IPS-NIHi11 (cell line): ENCODE measurements at places on chromosomes 5 and 9.

DNA sequence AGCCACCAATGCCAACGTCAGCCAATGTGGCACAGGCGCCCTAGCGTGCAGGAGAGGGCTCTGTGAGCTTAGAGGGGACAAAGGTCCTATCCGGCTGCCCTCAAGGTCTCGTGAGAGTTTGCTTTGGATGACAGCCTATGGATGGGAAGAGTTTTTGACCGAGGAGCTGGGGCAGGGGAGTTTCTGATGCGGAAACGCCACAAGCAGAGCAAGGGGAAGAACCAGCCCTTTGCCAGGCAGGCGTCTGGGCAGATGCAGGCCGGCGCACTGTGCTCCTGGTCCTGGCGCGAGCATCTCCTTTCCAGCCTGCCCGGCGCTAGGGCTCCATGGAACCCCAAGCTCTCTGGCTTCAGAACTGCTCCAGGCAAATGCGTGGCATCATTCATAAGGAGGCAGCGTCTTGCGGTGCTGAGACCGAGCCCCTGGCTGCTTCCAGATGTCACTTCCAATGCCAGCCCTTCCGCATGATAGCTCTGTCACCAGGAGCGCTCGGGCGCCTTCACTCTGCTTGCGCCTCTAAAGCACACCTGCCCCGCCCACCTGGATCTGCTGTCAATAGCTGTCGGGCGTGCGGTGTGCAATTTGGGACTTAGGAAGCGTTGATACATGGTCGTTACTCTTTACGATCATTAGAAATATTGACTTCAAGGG, 374.9 kb upstream of the IRX1 start:
- no peak for DNase-seq

- DNase-seq: no peak
Measured at GRCh38 chr9:81610740-81611107, 78.6 kb downstream of the TLE1 start.

- no peak for DNase-seq
Measured at GRCh38 chr9:68476847-68477246, 63.8 kb downstream of the TMEM252 start.

DNA sequence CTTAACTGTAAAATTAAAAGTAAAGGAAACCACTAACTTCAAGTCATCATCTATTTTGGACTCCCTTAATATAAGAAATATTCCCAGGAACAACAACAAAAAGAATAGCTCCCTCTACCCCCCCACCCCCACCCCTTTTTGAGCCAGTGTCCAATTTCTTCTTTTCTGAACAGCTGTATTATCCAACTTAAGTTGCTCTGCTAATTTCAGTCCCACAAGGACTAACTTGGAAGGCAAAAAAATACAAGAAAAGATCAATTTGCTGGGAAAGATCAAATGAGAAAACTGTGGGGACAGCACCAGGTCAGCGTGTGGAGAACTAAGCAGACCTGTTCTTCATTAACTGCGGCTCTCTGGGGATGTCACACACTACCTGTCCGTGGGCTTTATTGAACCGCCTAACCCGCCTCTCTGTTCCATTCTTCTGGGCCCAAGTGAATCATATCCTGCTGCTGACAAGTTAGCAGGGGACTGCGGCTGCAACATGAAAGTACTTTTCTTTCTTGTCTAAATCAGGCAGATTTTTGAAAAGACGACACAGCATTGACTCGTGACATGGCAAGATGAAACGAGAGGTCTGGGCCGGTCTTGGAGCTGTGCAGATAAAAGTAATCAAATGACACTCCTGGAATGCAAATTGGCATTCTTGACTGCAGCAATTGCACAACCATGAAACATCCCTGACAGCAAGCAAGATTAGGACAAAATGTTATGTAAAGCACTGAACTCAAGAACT, 2.7 kb downstream of the BNC2 start:
- DNase-seq: no peak

- DNase-seq: no peak
Measured at GRCh38 chr5:158466191-158466590, 607.2 kb upstream of the CLINT1 start.

GRCh38 chr9:37295796-37296195, 126.7 kb upstream of the GRHPR start:
- peak; percentile 12 for DNase-seq

GRCh38 chr5:395156-395920, 47.6 kb upstream of the EXOC3 start:
- DNase-seq: no peak

DNA sequence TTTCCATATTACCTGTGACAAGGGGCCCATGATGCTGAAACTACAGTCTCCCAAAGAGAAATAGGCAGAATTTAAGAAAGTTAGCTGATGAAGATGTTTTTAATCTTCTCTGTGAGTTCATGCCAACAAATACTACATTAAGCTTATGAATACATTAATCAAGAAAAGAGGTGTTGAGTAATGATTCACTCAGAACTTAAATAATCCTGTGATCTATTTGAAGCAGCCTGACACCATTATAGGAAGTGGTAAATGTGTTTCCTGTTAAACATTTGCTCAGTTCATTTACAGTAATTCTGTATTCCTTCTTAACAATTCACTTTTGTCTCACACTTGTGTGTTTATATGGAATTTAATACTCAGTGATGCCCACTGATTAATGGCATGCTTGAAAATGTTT, 75.0 kb upstream of the IZUMO3 start:
- no peak for DNase-seq

DNA sequence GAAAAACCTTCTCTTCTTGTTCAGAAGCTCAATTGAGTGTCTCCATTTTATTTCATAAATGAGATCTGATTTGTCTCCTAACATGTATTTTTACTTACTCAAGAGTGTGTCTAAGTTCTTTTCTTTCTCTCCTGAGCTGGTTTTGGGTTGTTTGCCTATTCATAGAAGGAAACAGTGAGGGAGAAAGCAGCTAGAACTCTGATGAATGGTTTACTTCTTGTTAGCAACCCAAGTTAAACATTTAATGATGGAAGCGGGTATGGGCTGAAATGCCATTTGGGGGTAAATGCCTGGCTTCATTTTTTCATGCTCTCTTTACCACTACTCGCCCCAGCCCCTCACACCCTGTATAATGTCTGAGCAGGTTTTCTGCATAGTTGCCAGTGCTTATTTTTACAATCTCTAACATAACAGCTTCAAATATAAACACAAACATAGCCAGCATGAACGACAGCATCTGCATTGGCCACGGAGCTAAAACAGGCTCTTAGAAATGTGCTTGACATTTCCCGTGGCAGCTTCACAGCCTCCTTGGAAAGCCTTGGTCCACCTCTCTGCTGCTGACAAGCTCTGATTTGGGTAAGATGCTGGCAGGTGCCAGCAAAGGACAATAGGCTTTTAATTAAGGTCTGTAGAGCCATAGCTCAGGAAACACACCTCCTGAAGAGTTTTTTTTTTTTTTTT, 321.1 kb downstream of the ARHGEF28 start:
- DNase-seq: no peak

GRCh38 chr9:90021216-90021906, 416.5 kb downstream of the GADD45G start:
- no peak for DNase-seq

DNA sequence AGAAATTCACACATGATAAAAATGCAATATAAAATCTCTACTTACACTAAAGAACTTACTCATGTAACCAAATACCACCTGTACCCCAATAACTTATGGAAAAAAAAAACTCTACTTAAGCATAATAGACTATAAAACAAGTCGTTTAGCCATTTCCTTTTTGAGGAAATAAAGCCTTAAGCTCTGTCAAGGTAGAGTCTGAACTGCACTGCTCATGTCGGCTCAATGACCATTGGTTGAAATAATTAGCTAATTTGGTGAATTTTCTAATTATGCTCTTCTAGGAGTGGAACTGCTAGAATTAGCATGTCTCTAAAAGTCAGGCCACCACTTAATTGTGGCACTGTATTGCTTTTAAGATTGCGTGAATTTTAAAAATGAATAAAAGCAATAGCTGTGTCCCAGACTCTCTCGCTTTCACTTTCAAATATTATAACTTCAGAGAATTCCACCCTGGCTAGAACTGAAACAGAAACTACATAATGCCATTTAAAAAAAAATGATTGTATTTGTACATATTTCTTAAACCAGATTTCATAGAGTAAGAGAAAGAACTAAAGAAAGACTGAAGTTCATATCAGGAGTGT, 113.0 kb upstream of the PCA3 start:
- DNase-seq: no peak

DNA sequence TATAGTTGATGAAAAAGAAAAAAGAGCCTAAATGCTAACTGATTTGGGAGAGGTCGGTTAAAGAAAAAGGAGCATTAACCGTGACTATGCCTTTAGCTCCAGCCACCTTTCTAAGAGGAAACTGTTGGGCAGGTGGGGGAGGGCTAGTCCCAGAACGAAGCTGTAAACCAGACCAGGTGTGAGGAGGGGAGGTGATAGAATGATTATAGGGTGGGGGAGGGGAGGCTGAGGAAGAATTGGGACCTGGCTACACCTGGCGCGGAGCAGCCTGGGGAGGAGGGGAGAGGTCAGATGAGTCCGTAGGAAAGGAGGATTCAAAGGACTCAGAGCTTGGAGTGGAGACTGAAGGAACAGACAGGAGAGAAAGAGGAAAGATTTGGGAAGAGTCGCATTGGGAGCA, 73.4 kb downstream of the PHAX start:
- no peak for DNase-seq

GRCh38 chr5:78507531-78507930, 141.0 kb downstream of the LHFPL2 start:
- DNase-seq: no peak

- peak; percentile 25 for DNase-seq
Measured at GRCh38 chr9:75866273-75866871, 24.1 kb upstream of the PCSK5 start.

GRCh38 chr9:112530751-112531205, 44.2 kb downstream of the KIAA1958 start:
- no peak for DNase-seq

DNA sequence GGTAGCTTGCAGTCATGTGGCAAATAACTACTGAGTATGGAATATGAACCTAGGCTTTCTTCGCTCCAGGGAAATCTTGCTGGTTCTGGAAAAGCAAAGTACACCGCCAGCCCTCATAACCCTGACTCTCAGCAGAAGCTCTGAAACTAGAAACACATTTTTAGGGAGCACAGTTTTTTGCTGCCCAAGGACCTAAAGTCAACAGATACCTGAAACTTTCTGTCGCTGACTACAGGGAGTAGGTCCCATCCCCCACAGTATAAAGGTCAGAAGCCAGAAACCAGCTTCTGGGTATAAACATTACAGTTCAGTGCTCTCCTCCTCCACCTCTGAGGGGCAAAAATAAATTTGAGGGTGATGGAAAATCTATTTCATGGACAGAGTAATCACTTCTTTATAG, 3.0 kb downstream of the ATOX1 start:
- DNase-seq: no peak
